ENCODE measurements at places on chromosomes 11 and 22. TPM values are rescaled to one million over a fixed set of nuclear protein-coding genes. Genes with fewer than 3 reads are reported as not detected.

- DNase-seq = no peak
These were observed 3.3 kb upstream of the HTR3A start for GRCh38 chr11:113971506-113972195.

DNA sequence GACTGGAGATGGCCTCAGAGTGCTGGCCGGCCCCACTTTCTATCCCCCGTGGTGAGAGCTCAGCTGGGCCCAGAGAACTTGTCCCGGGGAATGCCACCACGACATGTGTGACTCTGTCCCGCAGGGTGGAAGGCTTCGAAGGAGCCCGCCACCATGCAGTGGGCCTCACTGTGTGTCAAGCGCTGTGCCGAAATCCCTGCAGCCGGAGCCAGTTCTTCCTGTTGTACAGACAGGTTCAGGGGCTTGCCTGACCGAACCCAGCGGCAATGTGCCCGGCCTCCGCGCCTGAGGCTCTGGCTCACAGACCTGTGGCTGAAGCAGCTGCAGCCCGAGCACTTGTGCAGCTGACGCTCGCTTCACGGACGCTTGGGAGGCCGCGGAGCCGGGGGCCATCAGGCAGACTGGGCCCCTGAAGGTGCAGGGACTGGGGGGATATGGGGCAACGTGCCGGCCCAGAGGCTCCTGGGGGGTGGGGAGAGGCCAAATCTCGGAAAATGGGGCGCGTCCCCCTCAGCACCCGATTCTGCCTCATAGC is 650 bp downstream of the PPM1F start:
- no peak for DNase-seq

DNA sequence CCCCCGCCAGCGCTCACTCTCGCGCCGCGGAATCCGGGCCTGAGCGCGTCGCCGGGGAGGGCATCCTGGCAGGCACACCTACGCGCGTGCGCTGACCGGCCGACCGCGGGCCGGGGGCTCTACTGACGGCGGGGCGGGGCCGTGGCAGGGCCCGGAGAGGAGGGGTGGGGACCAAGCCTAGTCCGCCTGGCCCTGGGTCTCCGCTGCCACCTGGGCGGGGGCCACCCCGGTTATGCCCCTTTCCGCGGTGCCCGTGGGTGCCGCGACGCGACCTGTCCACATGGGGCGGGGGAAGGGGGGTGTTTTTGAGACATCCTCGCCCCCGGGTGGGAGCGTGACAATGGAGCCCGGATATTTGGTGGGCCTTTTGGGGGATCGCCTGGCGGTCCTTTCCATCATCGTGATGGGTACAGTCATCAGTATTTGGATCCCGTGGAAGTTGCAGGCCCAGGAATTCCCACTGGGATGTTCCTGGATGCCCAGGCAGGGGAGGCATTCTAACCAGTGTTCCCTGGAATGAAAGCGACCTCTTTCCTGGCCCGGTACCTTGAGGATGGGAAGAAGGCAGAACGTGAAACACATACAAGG is 2.2 kb downstream of the NCAM1 start:
- no peak for DNase-seq

GRCh38 chr11:125025968-125026367 is 37.1 kb upstream of the SLC37A2 start:
- no peak for DNase-seq

- DNase-seq = no peak
These were observed 367.9 kb downstream of the METTL15 start for GRCh38 chr11:28476049-28476448.

The CCDC87 gene
- 0.10 TPM for polyA plus RNA-seq

The PATE2 gene
- polyA plus RNA-seq = not detected

The OR51B4 gene
- 0.35 TPM for polyA plus RNA-seq

The C11orf87 gene
- 0.03 TPM for polyA plus RNA-seq
